ENCODE measurements at places on chromosomes 3 and 15.

DNA sequence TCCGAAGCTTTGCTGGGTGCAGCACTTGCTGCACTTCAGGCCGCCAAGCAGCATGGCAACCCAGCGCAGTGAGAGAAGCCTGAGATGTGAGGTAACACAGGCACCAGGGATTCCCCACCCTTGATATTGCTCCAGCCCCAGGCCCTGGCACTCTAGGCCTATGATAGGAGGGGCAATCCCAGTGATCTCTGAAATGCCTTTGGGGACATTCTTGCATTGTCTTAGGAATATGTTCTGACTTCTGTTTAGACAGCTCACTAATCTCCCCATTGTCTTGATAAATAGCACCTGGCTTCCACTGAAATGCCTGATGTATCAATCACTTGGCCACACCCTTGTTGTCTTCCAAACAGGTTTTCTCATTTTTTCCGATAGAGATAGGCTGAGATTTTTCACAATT lies 102.8 kb downstream of the SOX14 start:
- no peak for DNase-seq

- no peak for DNase-seq
Measured at GRCh38 chr15:74609938-74610301, 5.7 kb upstream of the CLK3 start.

DNA sequence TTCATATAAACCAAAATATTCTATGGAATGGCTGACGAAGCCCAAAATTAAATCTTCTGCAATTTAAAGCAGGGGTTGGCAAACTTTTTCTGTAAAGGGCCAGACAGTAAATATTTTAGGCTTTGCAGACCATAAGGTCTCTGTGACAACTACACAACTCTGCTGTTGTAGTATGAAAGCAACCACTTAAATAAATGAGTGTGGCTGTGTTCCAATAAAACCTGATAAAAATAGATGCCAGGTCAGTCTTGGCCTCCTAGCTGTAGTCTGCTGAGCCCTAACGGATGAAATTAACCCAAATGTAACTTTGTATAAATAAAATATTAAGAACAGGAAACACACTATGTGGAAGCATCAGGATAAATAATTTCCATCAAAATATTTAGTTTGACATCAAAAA lies 104.2 kb downstream of the FBXL22 start:
- DNase-seq = no peak

GRCh38 chr3:157595259-157595658 lies 92.0 kb upstream of the VEPH1 start:
- DNase-seq = no peak

GRCh38 chr3:106208967-106209366 lies 340.2 kb upstream of the CBLB start:
- no peak for DNase-seq

GRCh38 chr15:54789376-54789775 lies 407.4 kb downstream of the RSL24D1 start:
- DNase-seq = no peak

GRCh38 chr3:64915778-64916177 lies 228.0 kb upstream of the ADAMTS9 start:
- DNase-seq = no peak

- peak; percentile 16 for DNase-seq
Measured at GRCh38 chr3:43953814-43954692, 263.3 kb downstream of the ABHD5 start.

DNA sequence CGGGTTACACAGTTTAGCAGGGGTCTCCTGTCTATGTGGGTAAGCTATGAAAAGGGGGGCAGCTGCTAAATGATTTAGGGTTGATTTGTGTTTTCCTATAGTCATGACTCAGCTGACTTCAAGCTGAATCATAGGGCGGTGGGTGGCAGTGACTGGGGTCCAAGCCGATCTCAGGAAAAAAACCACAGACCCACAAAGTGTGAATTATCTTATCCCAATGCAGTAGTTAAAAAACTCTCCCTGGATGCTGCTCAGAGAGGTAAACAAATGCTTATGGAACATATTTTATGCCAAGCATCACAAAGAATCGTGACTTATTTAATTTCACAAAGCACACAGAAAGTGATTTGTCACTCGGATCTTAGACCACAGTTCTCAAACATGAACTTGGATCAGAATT lies 18.4 kb upstream of the TOPAZ1 start:
- DNase-seq = no peak

GRCh38 chr3:17552351-17552750 lies 190.1 kb downstream of the TBC1D5 start:
- no peak for DNase-seq

- peak; percentile 44 for DNase-seq
Measured at GRCh38 chr3:51591231-51591630, 52.7 kb downstream of the RAD54L2 start.

DNA sequence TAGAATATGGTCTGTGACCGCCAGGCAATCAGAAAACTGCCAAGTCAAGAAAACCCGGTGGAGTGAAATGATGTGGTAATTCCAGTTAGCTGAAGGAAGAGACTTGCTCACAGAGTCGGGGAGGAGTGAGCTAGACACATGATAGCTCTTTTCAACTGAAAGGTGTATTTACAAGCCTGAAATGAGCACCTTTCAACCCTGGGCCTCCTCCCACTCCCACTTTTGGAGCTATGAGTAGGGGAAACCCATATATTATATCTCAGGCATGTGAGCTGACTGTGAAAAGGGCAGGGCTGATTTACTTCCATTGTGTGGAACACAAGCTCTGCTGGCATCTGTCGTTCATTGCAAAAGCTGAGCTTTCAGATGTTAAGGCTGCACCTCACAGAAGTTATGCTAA lies 960.2 kb downstream of the TUSC7 start:
- no peak for DNase-seq

GRCh38 chr3:42061713-42062380 lies 29.3 kb upstream of the TRAK1 start:
- peak; percentile 52 for DNase-seq

DNA sequence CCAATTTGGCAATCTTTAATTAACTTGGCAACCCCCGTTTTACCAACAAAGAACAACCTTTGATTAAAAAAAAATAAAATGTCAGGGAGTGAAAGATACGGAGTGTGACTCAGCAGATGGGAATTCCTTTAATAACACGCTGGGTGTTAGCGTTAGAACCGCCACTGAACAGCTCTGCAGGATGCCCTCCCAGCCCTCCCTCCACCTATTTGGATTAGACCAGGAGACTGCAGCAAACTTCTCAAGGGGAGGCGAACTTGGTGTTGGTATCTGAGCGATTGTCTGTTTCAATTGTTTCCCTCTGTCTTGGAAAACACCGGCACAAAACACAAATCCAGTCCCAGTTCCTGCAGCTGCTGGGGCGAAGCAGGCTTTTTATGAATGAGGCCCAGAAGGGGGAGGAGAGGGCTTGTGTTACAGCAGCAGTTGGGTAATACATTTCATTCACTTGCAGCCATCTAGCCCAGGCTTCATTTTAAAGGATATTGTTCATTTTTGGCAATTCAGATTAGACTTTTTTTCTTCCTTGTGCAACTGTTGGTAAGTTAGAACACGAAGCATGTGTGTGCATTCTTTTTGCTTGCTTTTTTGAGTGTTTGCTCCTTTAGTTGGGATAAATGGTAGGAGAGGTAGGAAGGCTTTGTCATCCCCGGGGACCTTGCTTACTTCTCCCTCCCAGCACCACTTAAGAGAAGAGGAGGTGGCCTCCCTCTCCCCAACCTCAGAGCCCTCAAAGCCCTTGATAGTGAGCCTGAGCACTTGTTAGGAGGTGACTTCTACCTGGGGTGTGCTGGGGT lies 152.3 kb downstream of the IGF1R start:
- peak; percentile 55 for DNase-seq

DNA sequence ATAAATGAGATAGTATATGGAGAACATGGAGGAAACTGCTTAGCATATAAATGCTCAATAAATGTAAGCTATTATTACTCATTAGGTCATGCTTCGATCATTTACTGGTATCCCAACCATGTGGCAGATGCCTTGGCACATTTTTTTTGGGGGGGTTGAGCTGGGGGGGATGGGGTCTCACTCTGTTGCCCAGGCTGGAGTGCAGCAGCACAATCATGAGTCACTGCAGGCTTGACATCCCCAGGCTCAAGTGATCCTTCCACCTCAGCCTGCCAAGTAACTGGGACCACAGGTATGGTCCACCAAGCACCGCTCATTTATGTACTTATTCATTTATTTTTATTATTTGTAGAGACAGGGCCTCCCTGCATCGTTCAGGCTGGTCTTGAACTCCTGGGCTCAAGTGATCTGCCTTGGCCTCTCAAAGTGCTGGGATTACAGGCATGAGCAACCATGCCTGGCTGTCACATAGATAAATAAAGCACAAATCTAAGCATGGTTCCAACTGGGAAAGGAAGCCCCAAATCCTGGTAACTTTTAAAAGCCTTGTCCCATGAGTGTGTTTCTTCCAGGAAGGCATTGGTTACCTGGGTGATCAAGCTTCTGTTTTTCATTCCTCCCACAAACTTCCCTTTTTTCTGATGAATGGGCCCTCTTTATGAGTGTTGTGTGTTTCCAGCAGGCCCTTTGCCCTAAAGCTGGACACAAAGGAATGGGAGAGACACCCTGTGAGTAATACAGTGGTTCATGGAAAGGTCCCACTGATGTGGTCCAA lies 147.4 kb upstream of the UMPS start:
- no peak for DNase-seq

DNA sequence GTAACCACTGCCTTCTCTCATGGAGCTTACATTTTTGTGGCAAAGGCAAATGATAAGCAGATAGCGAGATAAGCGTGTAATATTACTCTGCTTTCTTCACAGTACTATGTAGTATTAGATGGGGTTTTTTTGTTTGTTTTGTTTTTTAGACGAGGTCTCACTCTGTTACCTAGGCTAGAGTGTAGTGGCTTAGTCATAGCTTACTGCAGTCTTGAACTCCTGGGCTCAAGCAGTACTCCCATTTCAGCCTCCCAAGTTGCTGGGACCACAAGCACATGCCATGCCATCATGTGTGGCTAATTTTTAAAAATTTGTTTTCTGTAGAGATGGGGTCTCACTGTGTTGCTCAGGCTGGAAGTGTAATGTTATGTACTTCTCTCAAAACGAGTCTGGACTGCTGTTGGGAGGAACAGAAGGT lies 22.9 kb downstream of the MBNL1 start:
- DNase-seq = no peak

GRCh38 chr3:13206799-13207577 lies 133.8 kb upstream of the IQSEC1 start:
- DNase-seq = no peak

DNA sequence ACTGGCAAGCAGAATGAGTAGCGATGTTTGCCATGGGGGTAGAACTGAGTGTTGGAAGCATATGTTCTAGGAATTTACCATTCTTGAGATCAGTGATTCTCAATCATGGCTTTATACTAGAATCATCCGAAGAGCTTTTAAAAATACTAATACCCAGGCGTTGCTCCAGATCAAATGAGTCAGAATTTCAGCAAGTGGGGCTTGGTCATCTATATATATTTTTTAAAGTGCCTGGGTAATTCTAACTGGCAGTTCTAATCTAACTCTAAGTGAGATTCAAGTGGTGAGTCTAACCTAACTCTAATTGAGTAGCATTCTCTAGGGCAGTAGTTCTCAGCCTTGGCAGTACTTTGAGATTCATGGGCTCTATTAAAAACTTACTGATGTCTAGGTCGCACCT lies 20.8 kb downstream of the TM4SF1 start:
- no peak for DNase-seq

DNA sequence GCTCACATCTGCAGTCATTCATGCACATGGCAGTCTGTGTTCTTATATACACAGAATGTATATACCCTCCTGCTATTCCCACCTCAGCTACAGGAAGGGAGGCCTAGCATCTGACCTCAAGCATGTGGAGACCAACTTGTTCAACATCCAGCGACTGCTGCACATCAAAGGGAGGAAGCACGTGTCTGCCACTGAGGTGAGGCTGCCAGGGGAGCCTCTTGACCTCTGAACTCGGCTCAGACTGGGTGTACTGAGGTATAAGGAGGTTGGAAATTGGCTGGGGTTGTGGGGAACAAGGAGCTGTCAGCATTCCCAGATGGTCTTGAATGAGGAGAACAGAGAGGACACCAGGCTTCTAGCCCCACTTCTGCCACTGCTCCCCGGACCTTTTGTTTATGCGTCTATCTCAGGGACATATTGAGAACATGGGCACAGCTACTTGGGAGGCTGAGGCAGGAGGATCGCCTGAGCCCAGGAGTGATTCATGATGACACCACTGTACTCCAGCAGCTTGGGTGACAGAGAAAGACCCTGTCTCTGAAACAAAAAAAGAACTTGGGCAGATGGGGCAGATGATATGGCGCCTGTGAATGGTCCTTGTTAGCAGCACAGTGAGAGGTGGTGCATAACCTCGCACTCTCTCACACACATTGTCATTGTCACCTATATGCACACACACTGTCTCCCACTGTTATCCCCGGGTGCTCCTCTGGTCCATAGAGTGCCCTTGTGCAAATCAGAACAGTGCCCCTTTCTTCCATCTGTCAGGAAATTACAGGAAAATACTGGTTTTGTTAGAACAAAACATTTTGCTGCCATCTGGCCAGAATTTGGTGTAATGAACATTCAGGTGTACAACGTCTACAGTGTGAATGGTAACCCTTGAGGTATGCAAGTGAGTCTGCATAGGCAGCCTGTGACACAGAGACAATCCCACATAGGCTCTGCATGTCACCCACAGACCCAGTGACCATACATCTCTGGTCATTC lies 5.4 kb downstream of the VILL start:
- no peak for DNase-seq

DNA sequence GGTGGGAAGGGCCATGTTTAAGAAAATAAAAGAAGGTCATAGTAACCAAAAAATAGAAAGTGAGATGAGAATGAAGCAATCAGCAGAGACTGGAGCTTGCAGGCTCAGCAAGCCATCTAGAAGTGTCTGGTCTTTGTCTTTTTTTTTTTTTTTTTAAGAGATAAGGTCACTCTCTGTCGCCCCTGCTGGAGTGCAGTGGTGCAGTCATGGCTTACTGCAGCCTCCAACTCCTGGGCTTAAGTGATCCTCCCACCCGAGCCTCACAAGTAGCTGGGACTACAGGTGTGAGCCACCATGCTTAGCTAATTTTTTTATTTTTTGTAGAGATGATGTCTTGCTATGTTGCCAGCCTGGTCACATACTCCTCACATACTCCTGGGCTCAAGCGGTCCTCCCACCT lies 36.2 kb downstream of the GXYLT2 start:
- no peak for DNase-seq

DNA sequence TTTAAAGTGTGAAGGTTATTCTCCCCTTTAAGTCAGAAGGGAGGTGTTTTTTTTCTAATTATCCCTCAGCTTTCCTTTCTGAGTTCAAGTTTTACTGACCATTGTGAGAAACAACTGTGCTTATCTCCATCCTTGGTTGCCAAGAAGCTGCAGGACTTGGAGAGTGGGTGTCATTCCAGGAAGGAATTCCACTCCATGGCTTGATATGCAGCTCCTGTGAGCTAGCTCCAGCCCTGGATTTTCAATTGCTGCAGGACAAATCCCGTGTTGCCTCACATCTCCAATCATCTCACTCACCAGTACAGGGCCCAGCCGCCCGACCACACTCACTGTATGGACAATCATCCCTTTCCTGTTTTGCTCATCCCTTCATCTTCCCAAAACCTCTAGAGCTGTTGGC lies 122.5 kb downstream of the IGSF11 start:
- no peak for DNase-seq

GRCh38 chr3:77001062-77001701 lies 38.7 kb upstream of the ROBO2 start:
- no peak for DNase-seq

- DNase-seq = no peak
Measured at GRCh38 chr3:99833617-99834205, 16.0 kb downstream of the CMSS1 start.

GRCh38 chr15:69038508-69038907 lies 24.0 kb downstream of the NOX5 start:
- no peak for DNase-seq

- no peak for DNase-seq
Measured at GRCh38 chr3:61915296-61915695, 353.9 kb downstream of the PTPRG start.
